DMS79 treated with DMSO at 0.1 percent for 48 hours (cell line): ENCODE measurements at places on chromosomes 5 and 9.
A peak's percentile ranks its signal among the peaks of the same experiment; 100 is the strongest.

- DNase-seq, result no peak
These were observed 24.7 kb downstream of the TSC1 start for GRCh38 chr9:132919614-132920268.

DNA sequence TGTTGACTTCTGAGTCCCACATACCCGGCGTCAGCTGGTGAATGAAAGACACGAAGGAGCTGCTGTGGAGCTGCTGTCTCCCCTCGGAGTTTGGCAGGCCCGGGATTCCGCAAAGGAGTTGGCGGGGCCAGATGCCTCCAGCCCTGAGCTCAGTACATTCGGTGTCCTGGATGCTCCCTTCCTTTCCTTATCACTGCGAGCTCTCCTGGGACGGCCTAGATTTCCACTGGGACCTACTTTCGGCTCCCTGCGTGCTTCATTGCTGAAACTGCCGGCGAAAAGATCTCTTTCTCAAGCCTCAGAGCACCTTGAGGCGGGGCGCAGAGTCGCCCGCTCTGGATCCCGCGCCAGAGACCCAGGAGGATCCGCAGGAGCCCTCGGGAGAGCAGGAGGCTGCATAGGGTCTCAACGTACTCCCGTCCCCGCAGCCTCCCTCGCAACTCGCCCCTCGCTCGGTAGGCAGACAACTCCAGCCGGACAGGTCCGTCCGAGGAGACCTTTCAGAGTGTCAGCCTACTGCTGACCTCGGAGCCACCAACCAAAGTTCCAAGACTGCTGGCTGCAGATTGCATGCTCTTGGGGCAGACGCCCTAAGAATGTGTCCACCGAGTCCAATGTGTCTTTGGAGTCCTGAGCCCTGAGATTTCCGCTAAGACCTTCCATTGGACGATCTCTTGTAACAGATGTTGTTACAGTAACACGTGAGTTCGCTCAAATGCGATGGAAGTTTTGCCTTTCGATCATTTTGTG, 6.1 kb downstream of the ANXA2R start:
- DNase-seq, result no peak

GRCh38 chr9:121295662-121296191, 27.8 kb downstream of the GSN start:
- no peak for DNase-seq

DNA sequence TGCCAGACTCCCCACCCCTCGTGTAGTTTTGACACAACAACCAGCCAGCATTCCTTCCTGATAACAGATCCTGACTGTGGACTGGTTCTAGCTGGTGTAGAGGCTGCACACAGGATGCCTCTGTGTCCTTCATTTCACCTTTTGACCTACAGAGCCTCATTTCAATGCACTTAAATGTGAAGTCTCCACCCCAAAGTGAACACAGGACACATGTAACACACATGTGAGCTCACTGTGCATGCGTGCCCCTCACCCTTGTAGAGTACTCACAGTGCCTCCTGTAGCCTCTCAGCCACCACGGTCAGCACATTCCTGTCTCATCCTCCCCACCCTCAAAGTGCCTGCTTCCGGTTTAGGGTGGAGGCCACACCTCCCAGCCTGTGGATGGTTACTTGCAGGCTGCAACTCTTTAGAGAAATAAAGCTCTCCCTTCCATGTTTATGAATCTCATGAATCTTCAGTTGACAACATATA, 11.6 kb upstream of the NKD2 start:
- DNase-seq, result no peak

DNA sequence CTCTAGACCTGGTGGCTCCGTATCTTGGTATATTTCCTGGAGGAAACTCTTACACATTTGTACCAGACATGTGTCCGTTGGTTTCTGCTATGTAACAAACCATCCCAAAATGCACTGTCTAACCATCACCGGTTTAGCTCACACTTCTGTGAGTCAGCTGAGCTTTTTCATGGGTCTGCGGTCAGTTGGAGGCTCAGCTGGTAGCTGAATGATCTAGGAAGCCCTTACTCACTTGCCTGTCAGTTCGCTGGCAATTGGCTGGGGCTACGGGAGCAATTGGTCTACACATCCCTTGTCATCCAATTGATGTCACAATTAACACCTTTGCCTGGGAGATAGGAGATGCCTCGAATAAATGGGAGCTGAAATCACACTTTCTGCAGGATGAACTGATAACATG, 11.6 kb upstream of the WHRN start:
- DNase-seq, result no peak

DNA sequence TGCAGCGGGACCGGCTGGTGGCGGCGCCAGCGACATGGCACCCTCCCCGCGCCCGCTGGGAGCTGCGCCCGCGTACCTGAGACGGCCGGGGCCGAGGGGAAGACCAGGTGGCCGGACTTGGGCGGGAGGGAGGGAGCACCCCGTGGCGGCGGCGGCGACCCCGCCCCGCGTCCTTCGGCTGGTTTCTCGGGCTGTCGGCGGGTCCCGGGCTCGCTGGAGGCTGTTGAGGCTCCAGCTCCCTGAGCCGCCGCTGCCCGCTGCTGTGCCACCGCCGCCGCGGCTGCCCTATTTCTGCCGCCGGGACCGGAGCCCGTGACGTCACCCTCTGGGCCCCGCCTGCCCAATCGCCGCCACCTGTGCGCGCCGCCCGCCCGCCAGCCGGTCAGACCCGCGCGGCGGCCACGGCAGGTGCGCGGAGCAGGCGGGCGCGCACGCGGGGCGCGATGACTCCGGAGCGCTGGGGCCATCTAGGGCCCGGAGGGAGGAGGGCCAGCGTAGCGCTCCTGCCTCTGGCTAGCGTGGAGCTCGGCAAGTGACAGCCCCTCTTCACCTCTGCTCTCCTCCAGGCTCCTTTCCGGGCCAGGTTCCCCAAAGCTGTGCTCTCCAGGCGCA, at the start of gene FSTL4:
Gene FSTL4, minus strand, starts transcription at position 293 of the 612 bp plus-strand sequence.
- peak; percentile 10 for DNase-seq

DNA sequence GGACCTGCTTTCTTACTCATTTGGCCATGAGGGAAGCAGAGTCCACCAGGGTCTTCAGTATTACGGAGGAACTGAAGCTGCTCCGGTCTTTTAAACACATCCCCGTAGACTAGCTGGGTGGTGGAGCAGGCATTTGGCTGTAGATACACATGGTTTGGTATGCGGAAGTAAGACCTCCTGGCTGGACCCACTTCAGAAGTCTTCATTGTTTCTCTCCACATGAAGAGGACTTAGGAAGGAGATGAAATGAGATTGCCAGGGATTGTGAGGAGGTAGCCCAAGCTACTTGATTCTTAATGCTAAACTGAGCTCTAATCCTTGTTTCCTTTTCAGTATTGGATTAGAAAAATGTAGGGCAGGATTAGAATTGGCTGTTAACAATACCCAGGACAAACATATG, 32.9 kb downstream of the STXBP1 start:
- no peak for DNase-seq

- DNase-seq, result no peak
These were observed 37.4 kb downstream of the SCAMP1 start for GRCh38 chr5:78397831-78398230.

DNA sequence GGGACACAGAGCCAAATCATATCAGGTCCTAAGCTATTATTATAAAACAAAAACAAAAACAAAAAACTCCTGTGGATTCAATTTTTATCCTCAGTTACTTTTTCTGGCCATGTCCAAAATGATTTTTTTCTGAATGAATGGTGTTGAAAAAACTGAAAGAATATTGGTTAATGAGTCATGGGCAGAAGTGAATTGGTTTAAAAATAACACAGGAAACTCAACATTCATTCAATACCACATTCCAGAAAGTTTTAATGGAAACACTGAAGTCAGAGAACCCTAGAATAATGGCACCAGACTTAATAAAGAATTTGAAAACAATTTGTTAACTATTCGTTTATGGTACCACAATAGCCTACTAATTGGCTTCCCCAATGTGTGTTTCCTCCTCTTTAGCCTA, 102.4 kb upstream of the CDH9 start:
- DNase-seq, result no peak

GRCh38 chr5:8895599-8895998, 650.3 kb downstream of the SEMA5A start:
- no peak for DNase-seq

- DNase-seq, result no peak
These were observed 13.2 kb downstream of the TTC39B start for GRCh38 chr9:15293804-15294316.

GRCh38 chr9:83012922-83013838, 49.8 kb downstream of the RASEF start:
- DNase-seq, result no peak

- DNase-seq, result no peak
These were observed 6.6 kb downstream of the PCDH12 start for GRCh38 chr5:141951332-141951781.

- no peak for DNase-seq
These were observed 22.1 kb downstream of the GFPT2 start for GRCh38 chr5:180330810-180331646.

- no peak for DNase-seq
These were observed 5.5 kb upstream of the N4BP3 start for GRCh38 chr5:178107756-178108310.

- DNase-seq, result no peak
These were observed 59.6 kb upstream of the ABL1 start for GRCh38 chr9:130775336-130775991.

DNA sequence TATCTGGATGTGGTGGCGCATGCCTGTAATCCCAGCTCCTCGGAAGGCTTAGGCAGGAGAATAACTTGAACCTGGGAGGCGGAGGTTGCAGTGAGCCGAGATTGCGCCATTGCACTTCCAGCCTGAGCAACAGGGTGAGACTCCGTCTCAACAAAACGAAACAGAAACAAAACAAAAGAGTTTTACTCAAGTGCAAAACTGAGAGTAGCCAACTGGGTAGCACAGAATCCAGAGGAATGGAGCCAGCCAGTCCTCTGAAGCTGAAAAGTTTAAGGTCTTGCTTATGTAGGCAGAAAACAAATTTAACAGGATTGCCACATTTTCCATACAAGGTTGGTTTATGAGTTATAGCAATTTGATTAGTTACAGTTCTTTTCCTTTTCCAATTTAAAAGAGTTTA, 32.0 kb downstream of the SPIN1 start:
- no peak for DNase-seq

- no peak for DNase-seq
These were observed 367.5 kb upstream of the ADAMTS16 start for GRCh38 chr5:4772591-4772990.

GRCh38 chr5:52007230-52007858, 624.1 kb downstream of the ISL1 start:
- DNase-seq, result peak; percentile 84

GRCh38 chr9:130522233-130522808, 57.1 kb upstream of the FUBP3 start:
- no peak for DNase-seq

- no peak for DNase-seq
These were observed 12.2 kb upstream of the CLINT1 start for GRCh38 chr5:157870837-157871834.

GRCh38 chr9:91426123-91426745, 2.6 kb upstream of the NFIL3 start:
- peak; percentile 6 for DNase-seq

GRCh38 chr5:44048276-44048984, 340.8 kb downstream of the FGF10 start:
- no peak for DNase-seq

DNA sequence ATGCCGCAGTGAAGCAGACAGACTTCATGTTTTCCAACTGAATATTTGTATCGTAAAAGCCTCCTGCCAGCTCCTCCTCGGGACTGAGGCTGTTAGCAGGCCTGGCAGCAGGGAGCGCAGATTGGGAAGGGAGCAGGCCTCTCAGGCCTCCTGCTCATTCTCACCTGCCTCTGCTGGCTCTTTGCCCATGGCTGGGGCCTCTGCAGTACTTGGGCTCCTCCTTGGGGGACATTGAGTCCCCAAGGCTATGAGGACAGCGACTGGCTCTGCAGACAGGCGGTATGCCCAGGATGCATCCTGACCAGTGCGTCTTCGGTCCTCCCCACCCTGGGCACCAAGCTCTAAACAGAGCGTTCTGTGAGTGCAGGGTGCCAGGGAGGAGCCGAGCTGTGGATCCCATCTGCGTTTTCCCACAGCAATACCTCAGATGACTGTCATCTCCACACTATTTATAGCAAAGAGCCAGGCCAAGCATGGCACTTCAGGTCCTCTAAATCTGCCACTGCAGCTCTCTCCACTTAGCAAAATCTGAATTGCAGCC, 38.7 kb downstream of the TSTD2 start:
- peak; percentile 23 for DNase-seq

- no peak for DNase-seq
These were observed 15.4 kb downstream of the SEMA6A start for GRCh38 chr5:116559239-116559638.

GRCh38 chr5:165673499-165673898, 2168.1 kb downstream of the MAT2B start:
- DNase-seq, result no peak

GRCh38 chr9:16198996-16199395, 646.2 kb downstream of the CCDC171 start:
- DNase-seq, result no peak

GRCh38 chr9:75041041-75041440, 12.9 kb upstream of the CARNMT1 start:
- DNase-seq, result no peak

- no peak for DNase-seq
These were observed 33.2 kb upstream of the ASS1 start for GRCh38 chr9:130411566-130411915.

DNA sequence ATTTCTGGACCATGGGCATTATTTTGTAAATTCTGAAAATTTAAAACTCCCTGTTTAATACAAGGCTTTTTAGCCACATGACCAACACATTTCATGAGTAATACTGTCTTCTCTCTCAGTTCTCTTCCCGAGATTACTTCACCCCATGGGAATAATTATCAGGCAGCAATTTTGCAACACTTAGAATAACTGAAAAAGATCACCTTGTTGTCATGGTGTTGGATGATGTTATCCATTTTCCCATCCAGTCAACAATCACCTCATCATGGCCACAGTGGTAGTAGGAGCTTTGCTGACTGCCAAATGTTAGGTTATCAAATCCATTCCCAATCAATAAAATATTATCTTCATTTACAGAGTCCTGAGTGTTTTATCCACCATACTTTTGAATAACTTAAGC, 354.9 kb upstream of the ISL1 start:
- DNase-seq, result no peak

DNA sequence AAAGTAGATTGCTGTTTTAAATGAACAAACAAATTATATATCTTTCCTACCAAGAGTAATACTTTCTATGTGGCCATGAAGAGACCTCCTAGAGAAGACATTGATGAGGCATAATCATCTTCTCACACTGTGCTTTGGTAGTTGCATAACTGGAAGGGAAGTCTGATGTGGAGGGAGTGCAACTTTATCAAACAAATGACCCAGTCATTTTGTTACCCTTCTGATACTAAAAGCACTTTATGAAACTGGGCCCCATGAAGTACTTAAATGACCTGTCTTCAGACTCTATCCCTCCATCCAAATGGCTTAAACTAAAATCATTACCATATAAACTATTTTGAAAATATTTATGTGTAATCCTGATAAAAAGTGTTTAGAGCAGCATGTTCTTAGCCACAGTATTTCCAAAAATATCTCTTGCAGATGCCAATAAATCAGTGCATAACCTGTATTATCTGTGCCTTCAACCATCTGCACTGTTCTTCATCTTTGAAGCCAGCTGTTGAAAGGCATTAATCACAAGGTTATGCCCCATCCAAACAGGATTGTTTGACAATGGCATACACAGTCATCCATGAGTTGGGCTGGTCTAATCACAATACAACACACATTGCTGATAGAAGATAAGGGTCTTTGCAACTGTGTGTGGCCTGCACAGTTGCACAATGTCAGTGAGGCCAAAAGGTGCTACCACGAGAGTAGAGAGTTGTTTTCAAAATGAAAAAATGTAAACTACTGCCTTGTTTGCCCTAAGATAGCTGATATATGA, 31.9 kb upstream of the MIER3 start:
- DNase-seq, result no peak

GRCh38 chr9:108994695-108995094, 18.6 kb downstream of the CTNNAL1 start:
- no peak for DNase-seq

- DNase-seq, result no peak
These were observed 2372.2 kb upstream of the WWC1 start for GRCh38 chr5:165919196-165919595.
